ENCODE measurements at places on chromosomes 11 and 22.

- H3K4me1 ChIP-seq, result no peaks in the 10 kb centered on the region
- H3K27ac ChIP-seq, result no peak overlapping the region
- DNase-seq, result no peak
- H3K27me3 ChIP-seq, result no peaks in the 10 kb centered on the region
- H3K36me3 ChIP-seq, result no peaks in the 10 kb centered on the region
- no peak overlapping the region for H3K4me3 ChIP-seq
Observed at GRCh38 chr11:131561501-131561900, 191.1 kb downstream of the NTM start.

DNA sequence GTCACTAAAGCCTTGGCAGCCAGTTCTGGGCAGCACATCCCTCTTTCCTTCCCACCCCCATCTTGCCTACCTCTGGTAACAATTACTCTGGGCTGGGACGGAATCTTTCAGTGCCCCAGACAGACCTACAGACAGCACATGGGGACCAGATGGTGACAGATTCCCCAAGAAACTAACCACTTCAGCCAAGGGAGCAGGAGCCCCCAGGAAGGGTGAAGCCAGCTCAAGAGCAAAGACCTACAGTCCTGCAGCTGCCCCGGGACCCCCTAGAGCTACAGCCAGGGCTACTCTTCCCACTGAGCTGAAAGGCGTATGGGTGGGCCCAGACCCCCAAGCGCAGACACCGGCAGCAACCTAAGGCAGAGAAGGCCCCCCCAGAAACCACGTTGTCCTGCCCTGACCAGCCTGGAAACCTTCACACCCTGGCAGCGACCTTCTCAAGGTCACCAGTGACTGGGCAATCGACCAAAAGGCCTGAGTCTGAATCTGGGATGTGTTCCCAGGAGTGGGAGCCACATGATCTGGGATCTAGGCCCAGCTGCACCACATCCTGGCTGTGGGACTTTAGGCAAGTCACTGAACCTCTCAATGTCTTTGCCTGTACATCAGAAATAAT is 65.8 kb downstream of the LRRC32 start:
- peaks cover 2% of the 10 kb centered on the region for H3K4me1 ChIP-seq
- no peaks in the 10 kb centered on the region for H3K27me3 ChIP-seq
- no peak overlapping the region for H3K27ac ChIP-seq
- H3K36me3 ChIP-seq, result no peaks in the 10 kb centered on the region

GRCh38 chr11:16982256-16982671 is 31.9 kb downstream of the PLEKHA7 start:
- H3K27ac ChIP-seq, result no peak overlapping the region
- H3K27me3 ChIP-seq, result no peaks in the 10 kb centered on the region
- no peaks in the 10 kb centered on the region for H3K36me3 ChIP-seq
- DNase-seq, result no peak
- peaks cover 34% of the 10 kb centered on the region for H3K4me1 ChIP-seq
- H3K4me3 ChIP-seq, result no peak overlapping the region

DNA sequence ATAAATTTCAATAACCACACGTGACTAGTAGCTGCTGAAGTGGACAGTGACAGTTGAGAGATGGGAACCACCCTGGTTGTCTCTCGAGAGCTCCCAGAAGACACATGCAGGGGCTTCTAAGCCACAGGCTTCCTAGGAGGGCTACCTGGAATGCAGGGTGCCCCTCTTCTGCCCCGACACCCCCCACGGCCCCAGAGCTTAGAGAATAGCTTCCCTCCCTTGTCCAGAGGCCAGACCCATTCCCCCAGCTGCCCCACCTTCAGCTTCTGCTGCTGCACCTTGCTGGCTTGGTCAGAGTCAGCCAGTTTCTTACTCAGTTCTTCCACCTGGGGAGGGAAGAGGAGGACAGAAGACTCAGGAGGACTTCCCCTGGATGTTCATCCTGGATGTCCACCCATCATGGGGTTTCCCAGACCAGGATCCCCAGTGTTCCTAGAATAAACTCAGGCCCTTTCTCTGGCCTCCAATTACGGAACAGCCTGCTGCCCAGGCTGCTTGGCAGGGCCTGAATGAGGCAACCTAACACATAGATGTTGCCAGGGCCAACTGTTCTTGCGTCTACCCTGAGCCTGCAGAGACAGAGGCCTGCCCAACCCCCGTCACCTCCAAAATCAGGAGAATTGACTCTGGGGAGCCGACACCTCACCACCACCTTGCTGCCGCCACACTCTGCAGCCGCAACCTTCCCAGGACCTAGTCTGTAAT is 12.0 kb downstream of the IL18BP start:
- no peak for DNase-seq
- no peak overlapping the region for H3K4me3 ChIP-seq
- no peak overlapping the region for H3K27ac ChIP-seq
- no peaks in the 10 kb centered on the region for H3K27me3 ChIP-seq

GRCh38 chr11:77753230-77753629 is 67.3 kb downstream of the RSF1 start:
- H3K27me3 ChIP-seq, result no peaks in the 10 kb centered on the region
- H3K27ac ChIP-seq, result no peak overlapping the region
- H3K36me3 ChIP-seq, result peaks cover 5% of the 10 kb centered on the region
- H3K4me1 ChIP-seq, result peaks cover 14% of the 10 kb centered on the region

- no peaks in the 10 kb centered on the region for H3K36me3 ChIP-seq
- H3K27me3 ChIP-seq, result no peaks in the 10 kb centered on the region
- H3K27ac ChIP-seq, result no peak overlapping the region
- no peak overlapping the region for H3K4me3 ChIP-seq
- H3K4me1 ChIP-seq, result no peaks in the 10 kb centered on the region
- DNase-seq, result no peak
Observed at GRCh38 chr11:116553482-116553881, 219.3 kb downstream of the BUD13 start.
